SK-N-SH (cell line): ENCODE measurements at places on chromosomes 3 and 15.

- no peak for DNase-seq
Observed at GRCh38 chr3:156792536-156792935, 33.6 kb upstream of the LEKR1 start.

- peak; percentile 65 for DNase-seq
Observed at GRCh38 chr15:89003865-89004725, 84.2 kb upstream of the ABHD2 start.

- DNase-seq = no peak
Observed at GRCh38 chr15:63891768-63892133, 58.0 kb upstream of the HERC1 start.

DNA sequence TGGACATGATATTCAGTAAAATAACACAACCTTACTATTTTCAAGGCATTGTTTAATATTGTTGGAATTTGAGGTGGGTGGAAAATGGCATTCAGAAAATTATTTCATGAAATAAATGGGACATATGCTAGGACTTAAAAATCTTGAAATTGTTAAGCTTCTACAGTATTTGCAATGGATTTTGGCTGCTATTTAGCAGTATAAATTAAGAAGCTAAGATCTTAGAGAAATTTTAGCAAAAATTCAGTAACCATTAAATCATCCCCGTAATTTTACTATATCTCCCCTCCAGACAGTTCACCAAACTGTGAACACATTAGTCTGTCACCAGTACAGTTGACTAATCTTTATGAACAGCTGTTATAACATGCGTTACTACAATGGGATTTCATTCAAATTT is 8.2 kb downstream of the DIPK2A start:
- DNase-seq = no peak

GRCh38 chr3:77571971-77572715 is 532.2 kb downstream of the ROBO2 start:
- DNase-seq = no peak

- DNase-seq = no peak
Observed at GRCh38 chr3:100563652-100564211, 45.7 kb upstream of the ADGRG7 start.

GRCh38 chr3:23183731-23184130 is 19.4 kb upstream of the UBE2E2 start:
- DNase-seq = peak; percentile 4

- peak; percentile 86 for DNase-seq
Observed at GRCh38 chr3:14461748-14462324, 59.4 kb downstream of the SLC6A6 start.

DNA sequence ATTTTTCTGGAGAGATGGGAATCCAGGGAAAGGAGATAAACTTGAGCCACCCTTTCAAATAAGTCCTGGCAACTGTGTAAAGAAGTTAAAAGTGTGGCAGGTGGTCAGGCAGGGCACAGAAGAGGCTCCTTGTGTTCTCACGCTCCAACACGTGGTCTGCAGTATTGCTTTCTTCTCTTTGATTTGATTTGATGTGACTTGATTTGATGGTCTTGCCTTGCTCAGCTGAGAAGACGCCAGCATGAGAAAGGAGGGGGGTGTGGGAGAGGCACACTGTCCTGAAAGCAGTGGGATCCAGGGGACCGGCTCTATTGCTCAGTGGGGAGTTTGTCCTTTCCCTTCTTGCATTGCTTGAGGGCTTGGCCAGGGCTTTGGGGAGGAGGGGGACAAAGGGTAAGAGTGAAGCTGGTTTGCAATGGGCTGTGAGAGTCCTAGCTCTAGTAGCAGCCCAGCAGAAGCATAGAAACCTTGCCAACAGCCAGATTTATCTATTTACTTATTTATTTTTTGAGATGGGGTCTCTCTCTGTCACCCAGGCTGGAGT is 25.7 kb upstream of the NEO1 start:
- no peak for DNase-seq

GRCh38 chr3:116057400-116058006 is 387.8 kb downstream of the LSAMP start:
- DNase-seq = no peak

DNA sequence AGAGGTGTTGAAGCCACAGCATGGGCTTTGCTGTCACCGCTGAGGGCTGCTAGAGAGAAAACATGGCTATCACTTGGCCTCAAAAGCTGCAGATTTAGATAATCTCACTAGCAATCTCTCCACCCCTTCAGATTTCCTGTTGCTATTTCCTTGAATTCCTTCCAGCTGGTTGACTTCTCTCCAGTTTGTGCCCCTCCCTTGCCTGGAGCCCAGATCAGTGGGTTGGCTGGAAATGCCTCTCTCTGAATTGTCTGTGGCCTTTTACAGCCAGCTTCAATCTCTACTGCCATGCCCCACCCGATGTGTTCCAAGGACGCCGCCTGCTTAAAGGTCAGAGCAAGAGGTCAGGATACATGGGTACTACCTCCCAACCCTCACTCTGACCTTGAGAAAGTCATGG is 294.1 kb downstream of the NTRK3 start:
- no peak for DNase-seq

DNA sequence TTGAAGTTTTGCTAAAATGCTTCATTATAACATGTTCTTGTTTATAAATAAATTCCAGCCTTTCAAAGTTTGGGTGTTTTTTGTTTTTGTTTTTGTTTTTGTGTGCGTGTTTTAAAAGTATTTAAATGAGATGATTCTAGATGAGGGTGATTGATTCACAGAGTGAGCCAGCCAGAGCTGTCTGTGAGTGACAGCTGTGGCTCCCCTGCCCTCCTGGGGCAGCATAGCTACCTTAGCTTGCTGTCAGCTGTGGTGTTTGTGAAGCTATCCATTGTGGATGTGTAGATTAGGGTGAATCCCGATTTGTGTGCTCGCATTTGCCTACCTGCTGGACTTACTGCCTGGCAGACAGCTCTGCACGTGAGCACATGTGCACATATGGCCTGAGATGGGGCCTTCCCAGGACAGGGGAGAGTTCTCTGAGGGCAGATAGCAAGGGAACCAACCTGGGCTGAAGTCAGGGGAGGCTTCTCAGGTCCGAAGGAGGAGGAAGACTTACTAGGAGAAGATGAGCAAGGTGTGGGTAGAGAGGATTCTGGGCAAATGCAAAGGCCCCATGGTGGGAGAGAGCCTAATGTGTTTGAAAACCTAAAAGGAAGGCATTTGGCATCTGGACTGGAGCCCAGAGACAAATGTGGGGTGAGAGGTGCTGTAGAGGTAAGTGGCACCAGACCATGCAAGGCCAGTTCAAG is 124.2 kb downstream of the EEFSEC start:
- DNase-seq = peak; percentile 49

DNA sequence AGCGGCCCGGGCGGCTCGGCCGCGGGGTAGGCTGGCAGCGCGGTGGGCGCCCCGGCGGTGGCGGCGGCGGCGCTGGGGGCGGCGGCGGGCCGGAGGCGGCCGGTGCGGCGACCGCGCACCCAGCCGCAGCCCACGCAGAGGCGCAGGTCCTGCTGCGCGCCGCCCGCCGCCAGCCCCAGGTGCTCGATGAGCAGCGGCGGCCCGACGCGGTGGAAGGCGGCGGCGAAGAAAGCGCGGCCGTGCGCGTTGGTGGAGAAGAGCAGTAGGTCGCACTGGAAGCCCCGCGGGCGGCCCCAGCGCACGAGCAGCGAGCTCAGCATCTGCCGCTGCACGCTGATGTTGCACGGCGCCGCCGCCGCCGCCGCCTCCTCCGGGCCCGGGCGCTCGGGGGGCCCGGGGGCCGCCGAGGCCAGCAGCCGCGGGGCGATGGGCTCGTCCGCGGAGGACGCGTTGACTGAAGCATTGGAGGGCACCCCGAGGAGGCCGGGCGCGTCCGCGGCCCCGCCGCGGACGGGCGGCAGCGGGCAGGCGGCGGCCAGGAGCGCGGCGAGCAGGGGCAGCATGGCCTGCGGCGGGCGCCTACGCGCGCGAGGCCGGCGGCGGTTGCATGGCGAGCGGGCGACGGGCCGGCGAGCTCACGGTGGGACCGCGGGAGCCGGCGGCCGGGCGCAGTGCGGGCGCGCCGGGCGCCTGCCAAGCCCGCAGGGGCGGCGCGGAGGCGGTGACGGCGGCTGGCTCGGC is 452 bp downstream of the TMEM158 start:
- DNase-seq = peak; percentile 73

DNA sequence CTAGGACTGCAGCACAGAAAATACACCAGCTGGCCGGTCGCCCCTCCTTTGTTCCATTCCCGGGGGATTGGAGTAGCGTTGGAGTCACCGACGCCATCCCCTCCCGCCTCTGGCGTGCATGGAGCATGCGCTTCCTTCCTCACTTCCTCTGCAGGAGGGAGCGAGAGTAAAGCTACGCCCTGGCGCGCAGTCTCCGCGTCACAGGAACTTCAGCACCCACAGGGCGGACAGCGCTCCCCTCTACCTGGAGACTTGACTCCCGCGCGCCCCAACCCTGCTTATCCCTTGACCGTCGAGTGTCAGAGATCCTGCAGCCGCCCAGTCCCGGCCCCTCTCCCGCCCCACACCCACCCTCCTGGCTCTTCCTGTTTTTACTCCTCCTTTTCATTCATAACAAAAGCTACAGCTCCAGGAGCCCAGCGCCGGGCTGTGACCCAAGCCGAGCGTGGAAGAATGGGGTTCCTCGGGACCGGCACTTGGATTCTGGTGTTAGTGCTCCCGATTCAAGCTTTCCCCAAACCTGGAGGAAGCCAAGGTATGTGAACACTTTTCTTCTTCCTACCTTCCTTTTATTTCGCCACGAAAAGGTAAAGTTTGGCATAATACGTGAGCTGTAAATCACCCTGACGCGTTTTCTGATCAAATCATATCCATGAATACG is at the start of gene SCG3:
SCG3 (plus strand) TSS at position 201 of the 661 bp plus-strand sequence; CDS start at position 454, 253 bp downstream.
- peak; percentile 80 for DNase-seq

GRCh38 chr3:181906338-181906737 is 194.6 kb downstream of the SOX2 start:
- no peak for DNase-seq

DNA sequence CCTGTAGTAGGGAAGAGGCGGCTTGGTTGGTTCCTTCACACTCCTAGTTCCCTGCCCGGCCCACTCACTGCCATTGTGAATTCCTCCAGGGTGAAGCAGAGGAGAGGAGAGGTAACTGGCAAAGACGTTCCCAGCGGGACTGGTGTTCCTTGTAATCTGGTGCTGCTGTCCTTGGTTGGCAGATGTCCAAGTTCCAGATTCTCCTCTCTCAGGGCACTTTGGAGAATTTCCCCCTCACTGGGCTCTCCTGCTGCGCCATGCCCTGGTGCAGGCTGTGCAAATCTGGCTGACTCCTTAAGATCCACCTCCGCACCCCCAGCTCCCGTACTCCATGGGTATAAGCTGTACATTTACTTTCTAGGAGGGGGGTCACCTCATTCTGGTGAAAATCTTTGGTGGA is 37.3 kb downstream of the THSD4 start:
- no peak for DNase-seq

GRCh38 chr3:141231952-141232823 is 563 bp downstream of the PXYLP1 start:
- peak; percentile 67 for DNase-seq

DNA sequence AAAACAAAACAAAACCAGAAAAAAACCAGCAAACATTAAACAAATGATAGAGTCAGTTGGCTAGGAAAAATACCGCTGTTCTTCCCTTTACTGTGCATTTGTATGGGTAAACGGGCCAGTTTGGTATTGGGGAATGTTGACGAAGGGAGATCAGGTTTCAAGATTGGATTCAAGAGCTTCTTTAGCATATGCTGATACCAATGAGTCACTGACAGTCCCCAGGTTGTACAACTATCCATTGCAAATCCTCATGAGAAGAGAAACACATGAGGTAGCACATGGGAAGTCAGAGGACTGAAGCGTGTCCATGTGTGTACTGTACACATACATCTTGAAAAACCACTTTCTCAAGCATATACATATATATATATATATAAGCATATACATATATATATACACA is 25.6 kb downstream of the TIGIT start:
- DNase-seq = no peak

DNA sequence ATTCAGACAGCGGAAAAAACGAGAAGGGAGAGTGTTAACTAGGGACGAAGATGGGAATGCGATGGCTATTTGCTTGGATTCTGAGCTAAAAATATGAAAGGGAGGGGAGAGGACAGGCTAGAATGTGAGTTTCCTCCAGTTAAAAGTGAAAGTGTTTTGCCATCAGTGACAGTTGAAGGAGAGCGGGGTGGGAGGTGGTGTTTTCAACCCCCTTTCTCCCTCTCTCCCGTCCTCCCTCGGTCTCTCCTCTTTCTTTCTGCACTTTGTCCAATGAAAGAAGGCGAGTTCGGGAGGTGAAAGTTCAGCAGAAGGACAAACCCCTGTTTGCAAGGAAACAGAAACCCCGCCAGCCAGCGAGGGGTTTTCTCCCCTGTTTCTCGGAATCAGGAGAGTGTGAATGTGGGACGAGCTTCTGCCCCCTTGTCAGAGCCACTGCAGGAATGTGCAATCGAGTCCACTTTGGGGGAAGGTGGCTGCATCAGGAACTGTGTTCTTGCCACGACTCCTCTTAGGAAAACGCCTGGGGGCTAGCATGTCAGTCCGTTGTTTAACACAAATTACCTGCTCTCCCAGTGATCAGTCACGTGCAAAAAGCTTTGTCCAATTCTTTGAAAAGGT is 975 bp upstream of the FOXP1 start:
- peak; percentile 41 for DNase-seq

GRCh38 chr3:72299823-72300222 is 514.9 kb upstream of the PROK2 start:
- no peak for DNase-seq

- peak; percentile 19 for DNase-seq
Observed at GRCh38 chr3:155334914-155335723, 41.6 kb upstream of the STRIT1 start.

- no peak for DNase-seq
Observed at GRCh38 chr15:69143756-69144436, 16.5 kb upstream of the GLCE start.
